ENCODE measurements at places on chromosomes 2 and 18. TPM values are rescaled to one million over a fixed set of nuclear protein-coding genes. Genes with fewer than 3 reads are reported as not detected.

The REG3G gene
- not detected for polyA plus RNA-seq

The NR4A2 gene
- 0.95 TPM for polyA plus RNA-seq

The CYTIP gene
- polyA plus RNA-seq: 1.8 TPM

The SLC8A1 gene
- 67.0 TPM for polyA plus RNA-seq

The HOXD13 gene
- 0.22 TPM for polyA plus RNA-seq

The RAB17 gene
- polyA plus RNA-seq: 22.9 TPM

The HOXD9 gene
- 99.6 TPM for polyA plus RNA-seq

The ANKRD53 gene
- polyA plus RNA-seq: 0.90 TPM

The ONECUT2 gene
- polyA plus RNA-seq: 0.10 TPM

DNA sequence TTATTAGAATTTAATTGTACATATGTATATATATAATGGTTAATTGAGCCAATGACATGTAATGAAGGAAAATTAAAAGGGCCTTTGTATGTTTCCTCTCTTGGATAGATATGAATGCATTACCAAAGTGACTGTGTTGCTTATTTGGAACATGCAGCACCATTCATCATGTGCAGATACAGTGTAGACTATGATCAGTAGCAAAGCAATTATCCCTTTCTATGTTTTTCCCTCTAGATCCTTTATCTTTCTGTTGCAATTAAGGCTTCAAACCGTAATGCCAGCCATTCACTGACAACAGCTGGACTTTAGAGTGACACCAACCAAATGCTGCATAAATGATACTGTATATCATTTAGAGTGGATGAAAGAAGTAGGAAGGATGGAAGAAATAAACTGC, 565.2 kb downstream of the NRXN1 start:
- no peak for DNase-seq

DNA sequence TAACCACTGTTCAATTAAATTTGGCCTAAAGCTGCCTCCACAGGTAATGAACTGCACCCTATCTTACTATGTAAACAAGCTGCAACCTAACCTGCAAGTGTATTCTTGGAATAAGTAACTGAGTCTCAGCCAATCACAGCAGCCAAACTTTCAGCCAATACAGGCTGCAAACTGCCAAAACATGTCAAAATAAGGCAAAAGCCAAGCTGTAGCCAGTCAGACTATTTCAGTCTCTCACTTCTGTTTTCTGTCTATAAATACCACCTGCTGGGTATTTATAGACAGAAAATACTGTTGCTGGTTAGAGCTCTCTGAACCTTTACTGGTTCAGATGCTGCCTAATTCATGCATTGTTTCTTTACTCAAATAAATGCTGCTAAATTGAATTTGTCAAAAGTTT, 14.3 kb downstream of the C2orf76 start:
- no peak for DNase-seq

- peak; percentile 43 for DNase-seq
Measured at GRCh38 chr18:72672364-72673184, 128.4 kb upstream of the CBLN2 start.

DNA sequence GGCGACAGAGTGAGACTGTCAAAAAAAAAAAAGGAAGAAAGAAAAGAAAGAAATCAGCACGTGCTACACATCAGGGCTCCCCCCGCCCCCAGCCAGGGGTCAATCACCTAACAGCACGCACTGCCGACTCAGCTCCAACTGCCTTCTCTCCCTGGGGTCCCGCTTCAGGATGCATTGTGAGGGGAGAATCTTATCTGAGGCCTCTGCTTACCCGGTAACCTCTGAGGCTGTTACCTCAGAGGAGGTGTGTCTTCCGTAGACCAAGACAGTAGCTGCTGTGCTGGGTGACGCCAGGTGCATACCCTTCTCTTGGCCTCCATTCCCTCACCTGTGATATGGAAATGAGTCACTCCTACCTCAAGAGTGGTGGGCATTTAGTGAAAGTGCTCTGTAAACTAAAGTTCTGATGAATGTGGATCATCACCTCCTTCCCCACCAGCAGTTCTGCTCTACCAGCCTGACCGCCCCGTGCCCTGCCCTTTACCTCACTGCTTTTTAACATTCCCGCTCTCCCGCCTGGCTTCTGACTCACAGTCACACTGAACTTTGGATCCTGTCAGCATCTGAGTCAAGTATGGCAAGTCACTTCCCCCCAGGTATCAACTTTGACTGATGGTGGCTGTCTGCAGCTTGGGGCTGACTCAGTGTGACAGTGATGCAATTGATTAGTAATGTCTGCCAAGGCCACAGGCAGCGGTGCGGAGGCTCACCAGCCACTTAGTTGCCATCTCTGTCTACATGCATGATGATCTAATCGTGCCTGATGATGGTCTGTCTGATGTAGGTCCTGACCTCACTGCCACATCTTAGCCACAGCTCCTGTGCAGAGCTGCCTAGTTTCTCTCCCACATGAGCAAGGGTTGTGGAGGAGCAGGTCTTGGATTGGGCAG, 20.1 kb downstream of the ARID5A start:
- no peak for DNase-seq

DNA sequence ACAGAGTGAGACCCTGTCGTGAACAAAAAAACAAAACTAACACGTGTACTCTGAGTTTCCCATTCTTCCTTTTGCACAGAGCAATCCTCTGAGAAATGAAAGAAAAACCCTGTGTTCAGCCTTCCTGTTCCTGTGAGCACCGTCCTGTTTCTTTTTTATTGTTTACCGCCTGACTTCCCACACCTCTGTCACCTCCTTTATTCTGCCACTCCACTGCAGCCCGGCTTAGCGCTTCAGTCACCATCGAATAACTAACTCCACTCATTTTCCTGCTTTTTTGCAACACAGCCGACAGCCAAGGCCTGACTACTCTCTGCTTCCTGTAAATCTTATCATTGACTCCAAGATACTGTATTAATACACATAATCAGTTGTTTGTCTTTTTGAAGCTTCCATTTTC, 40.9 kb downstream of the TGOLN2 start:
- DNase-seq: no peak

GRCh38 chr2:166494140-166494624, at the start of gene SCN7A:
Gene SCN7A (minus strand): TSS chr2:166494249. CDS start chr2:166477696, 16,553 bp downstream.
- DNase-seq: peak; percentile 82

GRCh38 chr2:56314796-56315195, 131.0 kb downstream of the CCDC85A start:
- DNase-seq: no peak

- DNase-seq: no peak
Measured at GRCh38 chr2:62485761-62486438, 20.1 kb downstream of the TMEM17 start.

DNA sequence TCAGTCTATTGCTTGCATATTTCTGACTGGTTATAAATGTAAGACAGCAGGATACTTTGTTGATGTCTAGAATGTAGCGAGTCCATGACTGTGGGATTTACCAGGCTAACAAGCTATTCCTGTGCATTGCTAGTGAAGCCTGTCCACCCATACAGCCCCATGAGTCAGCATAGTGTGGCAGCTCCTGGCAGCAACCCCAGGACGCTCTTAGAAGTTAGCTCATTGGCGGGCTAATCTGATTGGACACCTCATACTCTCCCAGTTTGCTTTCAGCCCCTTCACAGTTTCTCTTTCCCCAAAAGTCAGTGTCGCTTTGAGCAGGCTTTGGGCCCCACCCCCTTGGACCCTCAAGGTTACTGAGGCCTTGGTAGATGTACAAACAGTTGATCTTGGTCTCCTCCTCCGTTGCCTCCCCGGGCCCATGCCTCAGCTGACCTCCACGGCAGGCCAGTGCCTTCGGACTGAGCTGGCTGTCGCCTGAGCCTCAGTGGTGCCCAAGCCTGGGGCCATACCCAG, 48.0 kb downstream of the COA5 start:
- DNase-seq: no peak

- no peak for DNase-seq
Measured at GRCh38 chr18:21714474-21714873, 9.9 kb upstream of the ABHD3 start.

- no peak for DNase-seq
Measured at GRCh38 chr2:47602996-47603395, 179.9 kb upstream of the MSH6 start.

- DNase-seq: no peak
Measured at GRCh38 chr18:57802213-57803102, 657 bp downstream of the ATP8B1 start.

- DNase-seq: no peak
Measured at GRCh38 chr2:36800381-36800780, 103.9 kb downstream of the VIT start.

DNA sequence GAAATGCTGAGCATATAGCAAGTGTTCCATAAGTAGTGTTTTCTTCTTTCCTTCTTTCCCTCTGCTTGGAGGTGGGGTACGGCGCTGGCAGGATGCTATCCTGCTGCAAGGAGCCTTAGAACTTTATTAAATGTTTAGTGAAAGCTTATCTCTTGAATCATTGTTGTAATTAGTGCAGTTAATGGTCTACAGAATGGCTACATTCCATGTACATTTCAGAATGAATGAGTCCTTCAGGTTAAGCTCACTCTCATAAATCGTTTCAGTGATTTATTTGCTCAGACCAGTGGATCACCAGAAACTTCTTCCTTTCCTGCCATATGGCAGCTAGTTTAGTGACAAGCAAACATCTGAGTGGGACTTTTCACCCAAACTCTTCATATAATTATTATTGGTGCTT, 3.3 kb upstream of the YWHAQ start:
- no peak for DNase-seq

GRCh38 chr18:55435592-55435991, 152.4 kb downstream of the TCF4 start:
- DNase-seq: no peak

- no peak for DNase-seq
Measured at GRCh38 chr2:226622484-226622883, 177.1 kb downstream of the IRS1 start.

DNA sequence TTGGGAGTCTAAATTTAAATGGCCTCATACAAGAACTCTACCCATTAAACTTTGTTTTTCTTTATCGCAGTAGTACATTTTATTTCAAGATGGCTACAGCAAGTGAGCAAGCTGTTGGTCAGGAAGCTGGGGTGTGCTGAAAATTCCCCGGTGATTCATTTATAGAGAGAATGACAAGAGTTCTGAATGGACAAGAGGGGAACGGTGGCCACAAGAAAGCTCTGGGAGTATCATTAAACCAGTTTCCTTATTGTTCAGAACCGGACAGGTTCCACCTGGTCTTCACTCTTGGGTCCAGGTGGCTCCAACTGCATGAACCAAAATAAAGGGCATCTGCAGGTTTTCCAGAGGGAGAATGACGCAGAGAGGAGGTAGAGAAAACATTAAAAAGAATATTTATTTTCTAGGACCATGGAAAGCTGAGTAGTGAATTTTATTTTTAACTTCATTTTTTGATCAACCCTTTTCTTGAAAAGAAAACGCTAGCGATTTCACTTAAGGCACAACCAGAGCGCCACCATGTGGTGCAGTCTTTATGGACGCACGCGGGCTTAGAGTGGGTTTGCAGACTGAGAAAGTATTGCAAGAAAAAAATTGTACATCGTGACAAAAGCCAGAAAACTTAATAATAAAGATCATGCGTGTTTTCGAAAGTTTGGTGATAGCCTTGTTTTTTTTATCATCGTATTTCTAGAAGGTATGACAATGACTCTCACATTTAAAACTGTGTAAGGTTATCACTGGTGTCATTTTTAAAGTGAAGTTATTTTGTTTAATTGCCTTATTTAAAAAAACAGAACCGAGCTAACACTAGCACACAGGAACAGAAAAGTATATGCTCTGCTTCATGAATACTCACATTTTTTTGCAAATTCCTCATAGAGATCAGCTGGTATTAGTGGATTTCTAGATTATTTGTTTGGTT, 97.9 kb upstream of the NOL4 start:
- DNase-seq: peak; percentile 49

DNA sequence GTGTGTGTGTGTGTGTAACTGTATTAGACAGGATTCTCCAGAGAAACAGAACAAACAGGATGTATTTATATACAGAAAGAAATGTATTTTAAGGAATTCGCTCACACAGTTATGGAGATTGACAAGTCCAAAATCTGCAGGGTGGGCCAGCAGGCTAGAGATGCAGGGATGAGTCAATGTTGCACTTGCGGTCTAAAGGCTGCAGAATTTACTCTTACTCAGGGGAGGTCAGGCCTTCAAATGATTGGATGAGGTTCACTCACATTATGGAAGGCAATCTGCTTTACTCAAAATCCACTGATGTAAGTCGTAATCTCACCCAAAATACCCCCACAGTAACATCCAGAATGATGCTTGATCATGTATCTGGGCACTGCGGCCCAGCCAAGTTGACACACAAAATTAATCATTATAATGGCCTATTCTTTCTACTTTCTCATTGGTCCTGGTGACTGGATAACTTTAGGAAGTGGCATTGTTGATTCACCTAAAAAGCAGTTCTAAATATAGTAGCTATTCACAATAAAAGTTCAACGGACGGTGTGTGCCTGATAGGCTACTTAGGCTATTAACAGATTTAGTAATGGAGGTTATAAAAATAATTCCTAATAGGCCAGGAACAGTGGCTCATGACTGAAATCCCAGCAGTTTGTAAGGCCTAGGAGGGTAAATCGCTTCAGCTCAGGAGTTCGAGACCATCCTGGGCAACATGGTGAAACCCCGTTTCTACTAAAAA, 40.6 kb upstream of the ACYP2 start:
- no peak for DNase-seq

- DNase-seq: no peak
Measured at GRCh38 chr2:72719416-72719815, 106.4 kb downstream of the EXOC6B start.

DNA sequence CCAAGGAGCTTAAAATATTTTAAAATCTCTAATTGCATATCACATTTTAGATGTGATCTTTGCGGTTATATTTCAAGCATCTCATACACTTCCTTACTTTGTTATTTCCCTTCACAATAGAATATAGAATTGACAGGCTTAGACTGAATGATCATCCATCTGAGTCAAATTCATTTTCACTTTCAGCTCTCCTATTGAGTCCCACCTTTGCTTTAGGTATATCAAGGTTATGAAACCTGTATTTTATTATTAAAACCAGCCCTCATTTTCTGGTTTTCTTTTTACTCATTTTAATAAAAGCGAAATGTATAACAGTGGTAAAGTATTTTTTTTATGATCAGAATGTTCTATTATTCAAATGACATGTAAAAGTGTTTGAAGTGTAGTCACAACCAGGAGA, 162.9 kb upstream of the KYNU start:
- no peak for DNase-seq

- peak; percentile 33 for DNase-seq
Measured at GRCh38 chr2:177489719-177490301, 97.2 kb downstream of the AGPS start.

DNA sequence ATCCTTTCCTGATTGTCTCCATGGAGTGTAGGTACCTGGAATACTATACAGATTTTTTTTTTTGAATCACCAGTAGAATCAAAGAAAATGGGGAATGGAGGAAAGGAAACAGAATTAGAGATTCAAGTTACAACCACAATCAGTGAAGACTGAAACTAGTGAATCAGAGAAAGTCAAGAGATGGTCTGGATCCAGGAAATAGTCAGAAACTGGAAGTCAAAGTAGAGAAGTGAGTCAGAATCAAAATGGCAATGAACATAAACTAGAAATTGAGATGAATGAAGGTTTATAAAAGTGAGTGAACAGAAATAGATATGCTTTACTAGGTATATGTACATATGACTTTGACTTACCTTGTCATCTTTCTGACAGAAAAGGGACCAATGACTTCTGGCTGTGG, 579.0 kb downstream of the PLCL1 start:
- no peak for DNase-seq

Measured in renal cortex interstitium (tissue), 15 donors.